ENCODE measurements at places on chromosomes 2 and 18. TPM values are rescaled to one million over a fixed set of nuclear protein-coding genes. Genes with fewer than 3 reads are reported as not detected.

DNA sequence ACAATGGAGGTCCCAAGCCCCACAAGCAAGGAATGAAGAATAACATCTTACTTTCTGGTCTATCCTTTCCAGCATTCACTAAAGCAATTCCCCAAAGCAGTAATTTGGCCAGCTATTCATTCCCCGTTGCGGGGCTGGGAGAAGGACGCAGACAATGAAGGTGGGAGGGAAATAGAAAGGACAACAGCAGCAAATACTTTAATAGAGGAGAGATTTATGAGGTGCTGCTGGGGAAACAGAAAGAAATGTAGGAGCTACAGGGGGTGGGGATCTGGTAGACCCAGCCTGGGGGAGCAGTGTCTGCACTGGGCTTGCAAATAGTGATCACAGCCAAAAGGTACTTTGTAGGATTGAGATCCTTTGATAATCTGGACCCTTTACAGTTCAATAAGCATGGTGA is 13.9 kb upstream of the ATL2 start:
- DNase-seq = no peak

Gene NYAP2
- not detected for total RNA-seq

- no peak for DNase-seq
Measured at GRCh38 chr2:52288596-52288995, 1256.7 kb upstream of the NRXN1 start.

DNA sequence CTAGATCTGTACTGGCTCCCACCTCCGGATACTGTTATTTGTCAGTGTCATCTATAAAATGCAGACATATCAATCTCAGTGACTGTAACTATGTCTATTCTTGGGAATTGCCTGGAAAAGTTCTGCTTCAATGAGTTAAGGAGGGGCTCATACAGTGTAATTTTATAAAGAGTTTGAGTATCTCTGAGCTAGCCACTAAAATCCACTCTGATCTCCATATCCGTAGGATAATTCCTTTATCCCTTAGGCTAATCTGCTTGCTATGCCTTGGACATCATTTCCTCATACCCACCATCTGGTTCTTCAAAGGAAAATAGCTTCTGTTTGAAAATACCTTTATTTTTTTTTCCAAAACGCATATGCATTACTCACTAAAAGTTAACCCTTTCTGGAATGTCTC is 863.2 kb downstream of the SUCLG1 start:
- no peak for DNase-seq

Gene SDC1
- 45.5 TPM for total RNA-seq
